Amniotic stem cell (primary cell): ENCODE measurements at places on chromosomes 7 and 10.
A peak's percentile ranks its signal among the peaks of the same experiment; 100 is the strongest.

DNA sequence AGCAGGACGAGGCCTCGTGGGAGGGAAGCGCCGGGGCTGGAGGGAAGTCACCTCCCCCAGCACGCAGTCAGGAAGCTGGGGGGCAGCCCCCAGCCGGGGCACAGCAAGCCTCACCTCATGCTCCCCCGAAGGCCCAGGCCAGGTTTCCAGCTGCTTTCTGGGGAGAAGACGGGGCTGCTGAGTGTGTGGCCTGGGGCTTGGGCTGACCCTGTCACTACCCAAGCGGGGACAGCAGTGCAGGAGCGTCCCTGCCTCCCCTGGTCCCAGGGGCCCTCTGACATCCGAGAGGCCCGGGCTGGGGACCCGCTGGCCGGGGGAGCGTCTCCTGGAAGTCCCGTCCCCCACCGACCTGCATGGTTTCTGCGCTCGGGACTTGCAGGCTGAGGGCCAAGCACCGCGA is 19.7 kb upstream of the NKX6-2 start:
- DNase-seq: no peak

GRCh38 chr7:111429781-111430180 is 132.5 kb downstream of the IMMP2L start:
- DNase-seq: no peak

GRCh38 chr10:109588259-109588658 is 335.1 kb downstream of the XPNPEP1 start:
- DNase-seq: no peak

GRCh38 chr10:1137499-1138163 is 81.4 kb downstream of the WDR37 start:
- no peak for DNase-seq

GRCh38 chr10:111123883-111124282 is 47.1 kb downstream of the ADRA2A start:
- DNase-seq: no peak

- DNase-seq: no peak
Observed at GRCh38 chr10:7541137-7542087, 125.4 kb downstream of the ITIH5 start.

DNA sequence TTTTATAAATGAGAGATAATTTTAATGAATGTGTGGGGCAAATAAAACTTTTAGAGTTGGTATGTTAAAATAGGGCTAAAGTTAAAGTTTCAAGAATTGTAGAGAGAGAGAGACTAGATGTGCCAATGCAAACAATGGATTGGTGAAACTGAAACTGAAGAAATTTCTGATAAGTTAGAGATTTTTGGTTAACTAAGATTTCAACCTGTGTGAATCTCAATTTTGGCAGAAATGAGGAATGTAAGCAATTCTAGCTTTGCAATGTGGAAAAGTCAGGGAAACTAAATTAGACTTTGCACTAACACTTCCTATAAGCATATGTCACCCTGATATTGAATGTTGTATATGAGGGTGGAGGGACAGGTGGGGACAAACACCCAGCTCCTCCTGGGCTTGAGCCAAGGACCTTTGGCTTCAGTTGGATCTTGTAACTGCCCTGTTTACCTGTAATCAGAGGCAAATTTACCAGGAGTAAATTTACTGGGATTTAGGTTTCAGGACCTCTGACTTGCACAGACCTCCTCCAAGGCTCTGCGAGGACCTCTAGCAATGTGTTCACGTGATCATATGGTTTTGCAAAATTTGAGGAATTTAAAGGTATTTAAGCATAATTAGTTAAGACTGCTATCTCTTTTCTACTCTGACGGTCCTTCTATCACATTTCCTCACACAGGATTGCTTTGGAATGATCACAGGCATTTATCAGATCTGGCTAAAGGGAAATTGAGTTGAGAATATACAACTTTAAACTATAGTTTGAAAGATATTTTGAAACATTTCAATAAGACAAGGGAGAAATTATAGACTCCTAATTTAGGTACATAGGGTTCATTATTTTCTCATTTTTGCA is 33.1 kb upstream of the RPA3 start:
- no peak for DNase-seq

- DNase-seq: no peak
Observed at GRCh38 chr10:129321727-129322126, 145.3 kb upstream of the MGMT start.

GRCh38 chr7:50914460-50914859 is 131.8 kb upstream of the GRB10 start:
- DNase-seq: no peak

DNA sequence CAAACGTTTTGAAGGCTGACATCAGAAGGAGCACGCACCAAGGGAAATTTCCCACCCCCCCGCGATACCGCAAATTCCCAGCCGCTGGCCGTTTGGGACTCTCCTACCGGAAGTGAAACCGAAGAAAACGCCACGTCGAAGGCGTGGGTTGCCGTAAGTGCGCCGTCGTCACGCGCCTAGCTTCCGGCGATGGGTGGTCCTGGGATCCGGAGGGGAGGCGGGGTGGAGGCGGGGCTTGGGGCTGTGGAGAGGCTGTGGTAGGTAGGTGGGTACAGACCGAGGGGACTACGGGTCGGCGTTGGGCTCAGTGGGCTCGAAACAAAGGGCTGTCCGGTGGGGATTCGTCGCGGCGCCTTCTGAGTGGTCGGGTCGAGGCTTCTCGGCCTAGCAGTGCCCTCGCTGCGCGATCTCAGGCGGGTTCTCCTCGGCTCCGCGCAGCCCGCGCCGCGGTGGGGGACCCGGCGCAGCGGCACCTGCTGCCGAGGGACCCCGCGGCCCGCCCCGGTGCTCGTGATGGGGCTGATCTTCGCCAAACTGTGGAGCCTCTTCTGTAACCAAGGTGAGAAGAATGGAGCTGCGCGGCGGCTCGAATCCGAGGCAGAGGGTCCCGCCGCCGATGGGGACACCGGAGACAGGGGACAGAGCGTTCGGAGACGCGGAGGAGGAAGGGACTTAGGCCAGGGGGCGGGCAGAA is at the start of gene ARL5B:
Gene ARL5B, plus strand, starts transcription at position 307 of the 694 bp plus-strand sequence. Its CDS starts 207 bp downstream, at position 514.
- peak; percentile 99 for DNase-seq

DNA sequence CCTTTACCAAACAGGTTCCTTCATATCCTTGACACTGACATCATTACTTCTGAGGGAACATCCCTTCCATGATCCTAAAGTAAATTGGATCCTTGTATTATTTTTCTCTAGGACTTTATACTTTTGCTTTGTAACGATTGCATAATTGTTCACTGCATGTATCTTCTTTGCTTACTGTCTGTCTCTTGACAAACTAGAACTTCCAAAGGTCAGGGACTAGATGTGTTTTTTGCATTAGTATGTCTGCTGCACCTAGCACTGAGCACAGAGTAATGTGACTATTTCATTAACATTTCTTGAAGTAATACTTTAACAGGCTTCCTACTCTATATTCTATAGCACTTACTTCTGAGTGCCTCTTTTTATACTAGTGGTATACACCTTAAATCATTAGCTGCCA is 976.6 kb upstream of the SORCS1 start:
- DNase-seq: no peak

DNA sequence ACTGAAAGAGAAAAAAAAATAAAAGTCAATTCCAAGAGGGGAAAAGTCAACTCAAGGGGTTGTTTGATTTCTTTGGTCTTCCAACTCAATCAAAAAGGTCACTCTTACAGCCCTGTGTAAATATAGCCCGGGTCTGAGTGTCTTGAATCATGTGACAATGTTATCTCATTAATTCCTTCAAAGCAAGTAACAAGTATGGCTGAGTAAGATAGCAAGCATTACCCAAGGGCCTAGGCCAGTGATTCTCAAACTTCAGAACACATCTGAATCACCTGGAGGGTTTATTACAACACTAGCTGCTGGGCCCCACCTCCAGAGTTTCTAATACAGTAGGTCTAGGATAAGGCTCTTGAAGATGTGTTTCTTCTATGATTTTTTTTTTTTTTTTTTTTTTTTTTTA is 125.0 kb downstream of the PRLHR start:
- DNase-seq: no peak

- no peak for DNase-seq
Observed at GRCh38 chr10:753530-753929, 64.1 kb upstream of the DIP2C start.

DNA sequence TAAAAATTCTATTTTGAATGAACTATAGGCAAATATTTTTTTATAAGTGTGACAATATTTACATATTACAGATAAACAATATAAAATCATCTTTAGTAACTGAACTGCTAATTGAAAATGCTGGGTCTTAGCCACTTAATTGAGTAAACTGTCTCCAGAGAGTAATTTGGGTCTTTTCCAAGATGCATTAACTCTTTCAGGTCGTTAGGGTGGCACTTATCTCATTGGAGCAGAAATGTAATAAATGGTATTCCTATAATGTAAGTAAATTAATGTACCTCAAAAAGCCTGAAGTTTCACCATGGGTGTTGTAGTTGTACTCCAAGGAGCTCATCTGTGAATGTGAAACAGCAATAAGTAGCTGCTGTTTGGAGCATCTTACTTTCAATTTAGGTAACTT is 208.5 kb downstream of the EXOC4 start:
- no peak for DNase-seq

DNA sequence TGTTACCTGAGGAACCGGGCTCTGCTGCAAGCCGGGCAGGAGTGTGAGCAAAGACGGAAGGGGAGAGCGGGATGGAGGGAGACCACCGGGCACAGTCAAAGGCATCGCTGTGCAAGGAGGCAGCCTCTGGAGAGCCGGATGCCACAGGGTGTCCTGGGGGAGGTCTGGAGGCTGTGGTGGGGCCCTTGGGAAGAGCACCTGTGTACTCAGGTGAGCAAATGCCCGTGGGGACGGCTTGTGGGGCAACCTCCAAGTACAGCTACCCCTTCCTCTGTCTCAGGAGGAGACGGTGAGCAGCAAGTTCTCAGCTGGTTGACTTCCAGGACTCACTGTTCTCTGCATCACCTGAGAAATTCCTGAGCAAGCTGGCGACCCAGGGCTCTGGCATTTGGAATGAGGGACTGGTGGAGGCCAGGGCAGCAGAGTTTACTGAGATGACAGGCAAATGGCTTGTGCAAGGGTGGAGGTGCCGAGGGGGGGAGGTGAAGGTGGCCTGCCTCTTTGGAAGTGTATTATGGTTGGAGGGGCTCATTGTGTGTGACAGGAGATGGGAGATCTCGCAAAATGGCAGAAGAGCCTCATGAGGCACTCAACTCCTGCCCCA is 345.2 kb upstream of the SHH start:
- no peak for DNase-seq

DNA sequence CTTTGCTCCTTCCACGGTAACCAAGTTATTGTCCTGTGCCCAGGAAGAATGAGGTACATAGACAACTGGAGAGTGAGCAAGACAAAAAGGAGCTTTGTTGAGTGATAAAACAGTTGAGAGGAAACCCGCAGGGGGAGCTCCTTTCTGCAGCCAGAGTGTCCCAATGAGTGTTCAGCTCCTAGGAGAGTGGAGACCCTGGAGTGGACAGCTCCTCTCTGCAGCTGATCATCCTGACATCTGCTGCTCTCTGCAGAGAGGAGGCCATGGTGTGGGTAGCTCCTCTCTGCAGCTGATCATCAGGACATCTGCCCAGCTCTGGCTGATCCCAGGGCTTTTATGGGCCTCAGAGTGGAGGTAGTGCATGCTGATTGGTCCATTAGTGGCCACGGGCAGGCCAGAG is 53.4 kb upstream of the PCDH15 start:
- DNase-seq: no peak
